ENCODE measurements at places on chromosomes 7 and 10.

GRCh38 chr10:4141471-4141870 lies 356.5 kb upstream of the KLF6 start:
- no peak for DNase-seq

- DNase-seq = no peak
These were observed 787 bp upstream of the PLEKHA1 start for GRCh38 chr10:122373721-122374120.

DNA sequence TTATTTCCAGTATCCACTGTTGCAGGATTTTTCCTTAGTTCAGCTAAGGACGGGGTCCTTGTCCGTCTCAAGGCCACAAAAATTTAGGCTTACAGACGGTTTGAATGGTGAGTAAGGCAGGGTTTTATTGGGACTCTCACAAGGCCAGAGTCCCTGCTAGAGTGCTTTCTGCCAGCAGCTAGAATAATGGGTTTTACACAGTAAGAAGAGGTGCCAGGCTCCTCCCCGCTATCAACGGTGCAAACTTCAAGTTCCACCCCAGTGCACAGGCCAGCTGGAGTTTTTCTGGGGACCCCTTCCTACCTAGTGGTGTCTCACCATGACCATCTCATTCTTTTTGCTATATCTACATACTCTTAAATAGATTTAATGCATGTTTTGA lies 198.5 kb upstream of the KCTD7 start:
- peak; percentile 17 for DNase-seq

- DNase-seq = no peak
These were observed 72.8 kb downstream of the INSYN2A start for GRCh38 chr10:127123626-127124025.

DNA sequence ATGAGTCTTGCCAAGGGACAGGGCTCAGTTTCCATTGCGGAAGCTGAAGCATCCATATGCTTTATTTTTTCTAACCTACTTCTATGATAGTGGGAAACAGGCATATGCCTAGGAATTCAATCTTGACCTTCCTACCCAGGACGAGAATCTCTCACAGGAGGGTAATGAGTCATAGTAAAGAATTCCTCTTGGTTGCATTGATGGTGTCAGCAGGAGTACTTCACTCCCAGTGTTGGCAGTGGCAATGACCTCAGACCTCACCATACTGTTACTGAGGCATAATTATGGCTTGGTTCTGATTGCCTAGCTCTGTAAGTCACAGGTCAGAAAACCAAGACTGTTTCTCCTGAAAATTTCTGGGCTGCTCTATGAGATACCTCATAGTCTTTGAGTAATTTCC lies 552.9 kb downstream of the ARL4A start:
- no peak for DNase-seq

- DNase-seq = no peak
These were observed 1065.8 kb downstream of the REEP3 start for GRCh38 chr10:64586934-64587503.

DNA sequence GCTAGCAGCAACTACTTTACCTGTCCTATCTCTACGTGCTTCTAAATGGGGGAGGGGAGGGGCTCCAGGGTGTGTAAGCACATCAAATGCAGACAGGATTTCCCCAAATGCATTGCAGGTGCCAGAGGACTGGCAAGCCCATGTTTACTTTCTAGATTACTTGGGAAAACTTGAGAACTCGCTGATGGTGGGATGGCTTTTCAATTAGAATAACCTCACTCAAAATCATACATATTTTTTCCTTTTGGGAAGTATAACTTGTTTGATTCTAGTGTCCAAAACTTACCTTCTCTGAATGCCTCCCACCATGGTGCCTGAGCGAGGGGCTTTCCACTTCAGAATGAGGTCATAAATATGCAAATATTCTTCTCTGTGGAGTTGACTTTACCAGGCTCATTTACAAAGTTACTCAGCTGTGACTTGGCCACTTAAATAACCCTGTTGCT lies 191.3 kb upstream of the RHOBTB1 start:
- no peak for DNase-seq

DNA sequence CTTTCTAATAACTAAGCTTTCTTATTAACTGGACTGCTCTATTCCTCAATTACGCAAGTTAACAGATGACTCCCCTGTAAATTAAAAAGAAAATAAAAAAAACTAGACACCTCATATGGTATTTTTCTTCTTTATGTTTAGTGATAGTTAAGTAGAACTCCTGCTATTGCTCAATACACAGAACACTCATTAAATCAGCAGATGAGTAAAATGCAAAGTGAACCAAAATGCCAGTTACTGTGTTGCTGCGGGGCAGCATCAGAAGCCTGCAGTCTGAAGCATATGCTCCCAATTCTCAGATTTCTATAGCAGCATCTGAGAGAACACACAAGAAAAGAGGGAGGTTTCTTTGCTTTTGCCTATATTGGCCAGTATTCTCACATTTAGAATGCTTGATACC lies 28.4 kb downstream of the CDK6 start:
- no peak for DNase-seq

All from DMS79 treated with DMSO at 0.1 percent for 48 hours (cell line).